Lower leg skin (tissue), 4 donors: ENCODE measurements at places on chromosomes 11 and 22. TPM values are rescaled to one million over a fixed set of nuclear protein-coding genes. Genes with fewer than 3 reads are reported as not detected.

The NTM gene
- total RNA-seq, result 2.8 TPM

The WNT7B gene
- total RNA-seq, result 26.4 TPM

The EXT2 gene
- total RNA-seq, result 46.6 TPM

The SYT7 gene
- 1.5 TPM for total RNA-seq

The GRAMD1B gene
- total RNA-seq, result 1.5 TPM

The PARVB gene
- 16.0 TPM for total RNA-seq

The UBE2L3 gene
- total RNA-seq, result 42.4 TPM

The BAIAP2L2 gene
- total RNA-seq, result 2.3 TPM

The INPPL1 gene
- total RNA-seq, result 25.0 TPM

The BTG4 gene
- total RNA-seq, result not detected

The TEX12 gene
- not detected for total RNA-seq

The RCOR2 gene
- not detected for total RNA-seq

The OR5AL1 gene
- total RNA-seq, result not detected

The ZFPL1 gene
- 61.7 TPM for total RNA-seq

The TMEM151A gene
- total RNA-seq, result not detected

The APOA5 gene
- total RNA-seq, result not detected

The SIPA1 gene
- 34.4 TPM for total RNA-seq

The MS4A6E gene
- total RNA-seq, result not detected

The OR8K3 gene
- not detected for total RNA-seq

The ACTN3 gene
- total RNA-seq, result not detected

The PHLDA2 gene
- 8.1 TPM for total RNA-seq

The BCR gene
- total RNA-seq, result 94.2 TPM

The PRCP gene
- 31.5 TPM for total RNA-seq

The KRTAP5-8 gene
- not detected for total RNA-seq

The MUC6 gene
- not detected for total RNA-seq

The SYT8 gene
- 108 TPM for total RNA-seq

The SHISAL1 gene
- 0.36 TPM for total RNA-seq

The CTSW gene
- 0.29 TPM for total RNA-seq

The BARX2 gene
- 9.4 TPM for total RNA-seq
